ENCODE measurements at places on chromosomes 12 and 14.
A peak's percentile ranks its signal among the peaks of the same experiment; 100 is the strongest.

- H3K36me3 ChIP-seq = no peaks in the 10 kb centered on the region
- DNase-seq = no peak
- peaks cover 8% of the 10 kb centered on the region for H3K4me1 ChIP-seq
- peaks cover 54% of the 10 kb centered on the region for H3K27me3 ChIP-seq
Measured at GRCh38 chr12:99985129-99985570, 414 bp upstream of the ANKS1B start.

DNA sequence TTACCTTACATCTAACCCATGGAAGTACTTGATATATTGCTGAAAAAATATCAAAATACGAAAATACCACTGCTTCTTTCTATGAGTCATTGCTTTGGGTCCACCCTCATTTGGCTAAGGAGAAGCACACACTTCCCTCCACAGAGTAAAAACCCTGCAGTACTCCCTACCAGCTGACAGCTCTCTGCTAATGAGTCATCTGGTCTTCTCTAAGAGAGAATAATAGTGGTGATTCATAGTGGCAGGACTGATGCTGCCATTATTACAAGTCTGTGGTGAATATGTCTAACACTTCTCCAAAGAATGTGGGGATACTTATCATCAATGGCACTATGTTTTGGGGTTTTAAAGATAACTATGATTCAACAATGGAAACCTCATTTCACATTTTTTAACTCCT, 90.7 kb downstream of the PPFIA2 start:
- no peaks in the 10 kb centered on the region for H3K36me3 ChIP-seq
- H3K4me3 ChIP-seq = no peak overlapping the region
- H3K27me3 ChIP-seq = peaks cover 7% of the 10 kb centered on the region
- no peak overlapping the region for H3K27ac ChIP-seq
- peaks cover 5% of the 10 kb centered on the region for H3K4me1 ChIP-seq

GRCh38 chr12:93180566-93180965, 197.2 kb upstream of the NUDT4 start:
- H3K4me1 ChIP-seq = peaks cover 16% of the 10 kb centered on the region
- H3K36me3 ChIP-seq = peaks cover 5% of the 10 kb centered on the region
- no peaks in the 10 kb centered on the region for H3K27me3 ChIP-seq
- no peak overlapping the region for H3K4me3 ChIP-seq

DNA sequence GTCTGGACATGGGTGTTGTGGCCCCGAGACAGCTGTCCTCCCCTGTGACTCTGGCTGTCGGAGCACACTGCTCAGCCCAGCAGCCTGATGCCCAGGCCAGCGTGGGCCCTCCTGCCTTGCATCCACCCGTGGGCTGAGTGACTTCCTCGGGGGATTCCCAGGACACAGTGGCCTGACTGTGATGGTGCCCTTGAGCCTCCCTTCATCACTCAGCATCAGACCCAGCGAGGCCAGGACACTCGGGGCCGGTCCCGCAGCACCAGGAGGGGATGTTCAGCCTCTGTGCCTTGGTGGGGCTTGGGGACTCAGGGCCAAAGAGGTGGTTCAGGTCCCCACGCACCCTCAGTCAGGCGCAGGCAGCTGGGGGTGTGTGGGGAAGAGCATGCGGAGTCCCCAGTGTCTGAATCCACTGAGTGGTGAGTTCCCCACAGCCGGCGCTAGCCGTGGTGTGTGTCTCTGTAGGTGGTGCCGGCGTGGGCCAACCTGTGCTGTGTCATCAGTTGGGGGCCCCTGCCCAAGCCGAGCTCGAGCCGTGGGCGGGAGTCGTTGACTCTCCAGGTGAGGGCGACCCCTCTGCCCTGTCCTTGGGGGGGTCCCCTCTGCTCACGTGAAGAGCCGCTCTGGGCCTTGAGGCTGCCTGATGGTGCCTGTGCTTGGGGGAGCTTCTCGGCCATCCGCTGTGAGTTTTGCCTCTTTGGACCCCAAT, 185.8 kb downstream of the ADGRD1 start:
- H3K4me3 ChIP-seq = no peak overlapping the region
- H3K27me3 ChIP-seq = peaks cover 4% of the 10 kb centered on the region
- DNase-seq = no peak
- H3K4me1 ChIP-seq = no peaks in the 10 kb centered on the region
- no peak overlapping the region for H3K27ac ChIP-seq

DNA sequence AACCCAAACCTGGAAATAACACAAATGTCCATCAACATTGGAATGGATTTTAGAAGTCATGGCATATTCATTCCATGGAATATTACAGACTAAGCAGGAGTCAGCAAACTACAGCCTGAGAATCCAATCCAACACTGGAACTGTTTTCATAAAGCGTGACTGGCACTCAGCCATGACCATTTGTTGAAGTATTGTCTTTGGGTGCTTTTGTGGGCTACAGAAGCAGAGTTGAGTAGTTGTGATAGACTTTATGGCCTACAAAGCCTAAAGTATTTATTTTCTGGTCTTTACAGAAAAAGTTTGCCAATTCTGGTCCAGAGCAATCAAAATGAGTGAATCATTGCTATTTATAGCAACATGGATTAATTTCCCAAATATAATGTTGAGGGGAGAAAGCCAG, 34.5 kb upstream of the FRS2 start:
- no peaks in the 10 kb centered on the region for H3K36me3 ChIP-seq
- no peak overlapping the region for H3K27ac ChIP-seq
- no peak overlapping the region for H3K4me3 ChIP-seq
- DNase-seq = no peak
- no peaks in the 10 kb centered on the region for H3K4me1 ChIP-seq

DNA sequence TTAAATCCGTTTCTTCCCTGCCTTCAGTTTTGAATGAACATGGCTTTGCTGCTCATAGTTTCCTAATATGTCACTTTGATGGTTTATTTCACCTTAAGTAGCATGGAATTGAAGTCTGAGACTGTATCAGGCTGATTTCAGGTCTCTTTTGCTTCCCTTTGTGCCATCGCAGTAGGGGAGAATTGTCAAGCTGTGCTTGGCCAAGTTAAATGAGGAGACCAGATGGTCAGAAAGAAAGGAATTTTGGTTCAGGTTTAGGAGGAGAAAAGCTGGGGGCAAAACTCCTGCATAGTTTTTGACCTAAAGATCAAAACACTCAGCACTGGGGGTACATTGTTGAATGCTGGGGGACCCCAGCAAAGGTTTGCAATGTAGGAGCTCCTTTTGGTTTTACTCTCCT, 398.4 kb downstream of the NUAK1 start:
- H3K36me3 ChIP-seq = no peaks in the 10 kb centered on the region
- H3K4me3 ChIP-seq = no peak overlapping the region
- no peak for DNase-seq
- H3K27ac ChIP-seq = no peak overlapping the region

DNA sequence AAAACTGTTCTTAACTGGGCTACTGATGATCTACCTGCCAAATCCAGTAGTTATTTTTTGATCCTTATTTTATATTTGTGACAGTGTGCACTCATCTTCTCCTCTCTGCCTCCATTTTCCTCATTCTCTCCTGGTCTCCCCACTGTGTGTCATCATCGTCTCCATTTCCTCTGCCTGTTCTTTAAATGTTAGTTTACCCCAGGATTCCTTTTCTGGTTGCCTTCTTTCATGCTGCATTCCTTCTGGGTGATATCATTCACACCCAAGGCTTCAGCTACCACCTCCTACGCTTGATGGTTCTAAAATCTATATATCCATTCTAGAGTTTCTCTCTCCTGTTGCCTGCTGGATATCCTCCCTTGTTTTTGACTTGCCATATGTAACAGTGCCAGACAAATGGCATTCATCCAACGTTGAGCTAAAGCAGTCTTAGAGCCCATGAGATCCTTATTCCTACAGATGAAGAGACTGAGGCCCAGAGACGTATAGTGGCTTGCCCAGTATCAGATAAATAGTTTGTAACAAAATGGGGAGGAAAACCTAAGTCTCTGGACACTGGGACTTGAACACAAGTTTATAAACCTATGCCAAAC, 109.5 kb downstream of the DIP2B start:
- no peak for DNase-seq
- no peaks in the 10 kb centered on the region for H3K36me3 ChIP-seq
- H3K4me3 ChIP-seq = no peak overlapping the region
- peaks cover 13% of the 10 kb centered on the region for H3K4me1 ChIP-seq
- H3K27ac ChIP-seq = no peak overlapping the region

- H3K27me3 ChIP-seq = no peaks in the 10 kb centered on the region
- peaks cover 9% of the 10 kb centered on the region for H3K4me1 ChIP-seq
- H3K36me3 ChIP-seq = no peaks in the 10 kb centered on the region
- H3K27ac ChIP-seq = no peak overlapping the region
- H3K4me3 ChIP-seq = no peak overlapping the region
Measured at GRCh38 chr14:100015251-100015655, 50.0 kb upstream of the EVL start.

GRCh38 chr12:40969796-40970195, 218.3 kb upstream of the PDZRN4 start:
- no peaks in the 10 kb centered on the region for H3K36me3 ChIP-seq
- no peak for DNase-seq
- no peak overlapping the region for H3K4me3 ChIP-seq

GRCh38 chr14:94380225-94381148, 7.9 kb downstream of the SERPINA1 start:
- DNase-seq = peak; percentile 41
- H3K27me3 ChIP-seq = peaks cover 7% of the 10 kb centered on the region
- H3K4me3 ChIP-seq = peak overlapping the region; percentile 52
- H3K27ac ChIP-seq = peak overlapping the region; percentile 91
- H3K36me3 ChIP-seq = peaks cover 8% of the 10 kb centered on the region

DNA sequence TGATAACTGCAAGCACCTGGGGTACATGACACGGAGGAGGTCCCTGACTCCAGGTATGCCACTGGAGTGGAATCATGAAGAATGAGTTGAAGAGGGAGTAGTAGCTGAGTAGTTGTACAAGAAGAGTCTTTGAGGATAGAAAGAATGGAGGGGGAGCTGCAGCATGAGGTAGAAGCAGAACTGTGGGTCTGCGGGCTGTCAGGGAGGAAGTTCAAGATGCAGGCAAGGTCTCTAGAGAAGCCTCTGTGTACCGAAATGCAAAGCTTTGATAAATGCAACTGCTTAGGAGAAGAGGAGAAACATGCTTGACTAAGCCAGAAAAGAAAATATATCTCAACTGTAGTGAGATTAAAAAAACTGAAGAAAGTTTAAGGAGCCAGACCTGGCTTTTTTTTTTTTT, 91.5 kb downstream of the CPNE8 start:
- no peaks in the 10 kb centered on the region for H3K4me1 ChIP-seq
- H3K36me3 ChIP-seq = peaks cover 5% of the 10 kb centered on the region
- no peaks in the 10 kb centered on the region for H3K27me3 ChIP-seq

GRCh38 chr12:51682981-51683380, 91.9 kb downstream of the SCN8A start:
- H3K36me3 ChIP-seq = no peaks in the 10 kb centered on the region
- peak overlapping the region; percentile 83 for H3K27ac ChIP-seq
- DNase-seq = no peak
- H3K27me3 ChIP-seq = no peaks in the 10 kb centered on the region

DNA sequence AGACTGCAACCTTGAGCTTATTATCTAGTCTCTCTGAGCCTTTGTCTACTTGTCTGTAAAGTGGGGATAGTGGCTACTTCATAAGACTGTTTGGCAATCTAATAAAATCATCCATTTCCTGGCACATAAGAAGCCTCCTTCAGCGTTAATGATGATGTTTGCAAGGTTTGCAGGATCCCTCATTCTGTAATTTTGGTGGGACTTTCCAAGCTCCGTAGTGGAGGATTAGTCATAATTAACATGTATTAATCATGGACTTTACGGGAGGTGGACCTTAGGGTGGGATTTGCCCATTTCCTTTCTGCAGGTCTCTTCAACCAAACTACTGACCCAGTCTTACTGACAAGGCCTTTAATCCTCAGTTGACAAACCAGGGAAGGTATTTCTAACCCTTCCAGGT, 66.2 kb downstream of the NTF3 start:
- H3K4me3 ChIP-seq = no peak overlapping the region
- H3K4me1 ChIP-seq = no peaks in the 10 kb centered on the region

DNA sequence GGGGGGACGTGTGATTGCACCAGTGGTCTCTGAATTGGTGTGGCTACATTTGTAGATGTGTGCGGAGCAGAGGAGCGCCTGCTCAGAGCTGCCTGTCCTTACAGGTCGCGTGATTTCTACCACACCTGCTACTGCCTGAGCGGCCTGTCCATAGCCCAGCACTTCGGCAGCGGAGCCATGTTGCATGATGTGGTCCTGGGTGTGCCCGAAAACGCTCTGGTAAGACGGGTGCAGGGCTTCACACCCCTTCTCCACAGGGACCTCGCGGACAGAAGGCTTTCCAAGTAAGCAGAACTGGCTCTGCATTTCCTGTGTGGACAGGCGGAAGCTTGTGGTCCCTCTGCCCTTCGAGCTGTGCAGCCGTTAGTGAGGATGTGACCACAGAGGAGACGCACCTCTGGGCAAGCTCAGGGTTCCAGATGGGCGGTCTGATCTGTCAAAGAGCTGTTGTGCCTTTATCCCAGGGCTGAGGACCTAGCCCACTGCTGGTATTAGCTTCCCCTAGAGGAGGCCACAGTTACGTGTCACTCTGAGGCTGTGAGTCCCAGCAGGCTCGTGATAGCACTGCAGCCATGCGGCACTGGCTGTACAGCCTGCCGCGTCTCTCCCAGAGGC, 47.7 kb downstream of the MAX start:
- no peak overlapping the region for H3K4me3 ChIP-seq
- H3K4me1 ChIP-seq = no peaks in the 10 kb centered on the region
- peaks cover 14% of the 10 kb centered on the region for H3K36me3 ChIP-seq
- DNase-seq = no peak
- H3K27me3 ChIP-seq = no peaks in the 10 kb centered on the region
- H3K27ac ChIP-seq = no peak overlapping the region

GRCh38 chr12:85627584-85627983, 208.6 kb downstream of the RASSF9 start:
- H3K4me3 ChIP-seq = no peak overlapping the region
- H3K4me1 ChIP-seq = no peaks in the 10 kb centered on the region
- no peak overlapping the region for H3K27ac ChIP-seq
- no peaks in the 10 kb centered on the region for H3K27me3 ChIP-seq

- no peaks in the 10 kb centered on the region for H3K27me3 ChIP-seq
- H3K4me1 ChIP-seq = no peaks in the 10 kb centered on the region
- no peak overlapping the region for H3K27ac ChIP-seq
- peaks cover 2% of the 10 kb centered on the region for H3K36me3 ChIP-seq
Measured at GRCh38 chr12:38161123-38162000, 155.2 kb upstream of the ALG10B start.

DNA sequence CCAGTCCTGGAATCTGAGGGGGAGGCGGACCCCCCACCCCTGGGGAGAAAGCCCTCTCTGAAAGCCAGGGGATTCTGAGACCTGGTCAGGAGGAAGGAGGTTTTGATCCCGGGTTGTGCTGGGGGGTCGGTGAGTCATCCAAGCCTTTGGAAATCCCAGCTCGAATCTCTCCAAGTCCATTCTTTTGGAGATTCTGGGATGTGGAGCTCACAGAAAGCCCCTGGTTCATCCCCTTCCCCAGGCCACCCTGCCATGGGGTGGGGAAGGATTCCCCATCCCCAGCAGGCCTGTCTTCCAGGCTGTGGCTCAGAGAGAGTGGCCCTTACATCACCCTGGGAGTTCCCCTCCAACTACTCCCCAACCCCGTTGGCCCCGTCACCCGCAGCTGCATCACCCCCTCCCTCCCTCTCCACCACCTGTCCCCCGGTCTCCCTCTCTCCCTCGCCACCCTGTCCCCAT, 14.3 kb downstream of the EXOC3L4 start:
- peaks cover 15% of the 10 kb centered on the region for H3K4me1 ChIP-seq
- H3K36me3 ChIP-seq = no peaks in the 10 kb centered on the region
- no peak overlapping the region for H3K27ac ChIP-seq
- peaks cover 14% of the 10 kb centered on the region for H3K27me3 ChIP-seq
- peak overlapping the region; percentile 44 for H3K4me3 ChIP-seq
- DNase-seq = peak; percentile 69

Measured in activated T-cell treated with anti-CD3 and anti-CD28 coated beads, Interleukin-2, amount 50 U/mL, for 72 hours (primary cell).